ENCODE measurements at places on chromosomes 1 and 21.

DNA sequence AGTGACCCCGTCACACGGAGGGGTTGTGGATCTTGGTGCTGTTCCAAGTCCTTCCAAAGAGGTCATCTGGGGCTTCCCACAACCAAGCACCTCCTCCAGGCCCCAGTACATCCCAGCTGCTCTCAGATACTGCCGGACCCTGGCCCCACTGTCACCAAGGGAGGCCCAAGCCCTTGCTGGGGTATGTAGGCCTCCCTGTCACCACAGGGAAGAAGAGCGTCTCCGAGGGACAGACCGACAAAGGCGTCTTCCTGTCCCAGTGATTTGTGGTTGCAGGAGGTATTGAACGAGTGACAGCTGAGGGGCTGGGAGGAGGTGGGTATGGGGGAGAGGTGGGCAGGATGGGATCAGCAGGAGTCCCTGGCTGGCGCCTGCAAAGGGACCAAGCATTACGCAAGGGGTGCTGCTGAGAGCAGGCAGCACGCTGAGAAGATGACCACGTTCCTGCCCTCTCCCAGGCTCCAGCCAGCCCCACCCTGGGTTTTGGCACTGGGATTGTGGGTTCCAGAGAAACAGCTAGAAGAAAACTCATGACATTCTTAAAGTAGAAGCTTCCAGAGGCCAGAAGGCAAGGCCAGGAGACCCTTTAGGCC lies 29.7 kb downstream of the LRP8 start:
- no peak for DNase-seq

DNA sequence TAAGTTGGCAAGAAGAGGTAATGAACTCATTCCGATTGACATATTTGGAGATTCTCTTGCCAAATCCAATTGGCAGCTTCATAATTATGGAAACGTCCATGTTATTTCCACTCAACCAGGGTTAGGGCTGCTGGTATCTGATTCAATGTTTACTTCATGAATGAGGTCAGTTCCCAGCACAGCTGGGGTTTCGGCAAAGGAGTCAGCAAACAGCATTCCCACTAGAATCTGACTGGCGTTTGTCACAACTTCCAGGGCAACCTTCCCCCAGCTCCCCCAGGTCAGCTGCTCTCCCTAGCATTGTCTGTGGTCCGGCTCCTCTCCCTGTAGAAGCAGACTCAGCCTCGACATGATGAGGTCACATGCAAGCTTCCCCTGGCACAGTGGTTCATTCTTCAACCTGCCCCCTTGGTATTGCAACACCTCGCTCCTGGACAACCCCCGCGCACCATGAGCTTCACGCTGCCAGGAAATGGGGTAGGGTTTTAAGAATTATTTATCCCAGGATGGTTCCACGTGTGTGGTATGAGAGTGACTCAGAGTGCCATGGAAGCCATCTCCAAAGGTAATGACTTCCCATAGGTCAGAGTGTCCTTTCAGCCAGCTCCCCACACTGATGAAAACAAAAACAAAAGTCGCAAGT lies 100.7 kb upstream of the SLC25A33 start:
- DNase-seq = no peak

DNA sequence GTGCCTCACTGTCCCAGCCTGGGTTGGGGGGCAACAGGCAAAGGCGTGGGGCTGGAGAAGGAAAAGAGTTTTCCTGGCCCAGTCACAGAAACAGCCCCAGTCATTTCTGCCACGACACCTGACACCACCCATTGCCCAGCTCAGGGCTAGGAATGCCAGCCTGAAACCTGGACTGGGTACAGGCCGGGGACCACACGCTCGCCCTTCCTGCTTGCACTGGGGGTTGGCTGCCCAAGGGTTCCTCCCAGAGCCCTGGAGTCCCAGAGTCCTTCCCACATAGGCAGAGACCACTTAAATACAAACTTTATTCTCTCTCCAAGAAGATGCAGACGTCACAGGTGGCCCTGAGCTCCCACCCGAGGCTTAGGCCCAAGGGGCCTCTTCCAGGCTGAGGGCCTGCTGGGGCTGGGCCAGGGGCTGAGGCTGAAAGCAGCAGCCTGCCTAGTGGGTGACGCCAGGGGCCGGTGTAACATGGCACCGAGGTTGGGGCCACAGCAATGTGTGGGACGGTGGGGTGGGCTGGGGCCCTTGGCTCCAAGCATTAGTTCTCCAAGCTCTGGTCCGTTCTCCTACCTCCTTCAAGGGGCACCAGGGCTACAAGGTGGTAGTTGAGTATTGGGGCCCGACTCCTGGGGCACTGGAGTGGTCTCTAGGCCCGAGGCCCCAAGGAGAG lies 1.6 kb downstream of the TMEM52 start:
- DNase-seq = no peak

GRCh38 chr1:237864338-237865244 lies 26.1 kb downstream of the ZP4 start:
- DNase-seq = peak; percentile 2

GRCh38 chr1:20051218-20051829 lies 18.7 kb upstream of the PLA2G5 start:
- DNase-seq = no peak

- no peak for DNase-seq
Measured at GRCh38 chr1:86998727-86999126, 84.3 kb downstream of the HS2ST1 start.

DNA sequence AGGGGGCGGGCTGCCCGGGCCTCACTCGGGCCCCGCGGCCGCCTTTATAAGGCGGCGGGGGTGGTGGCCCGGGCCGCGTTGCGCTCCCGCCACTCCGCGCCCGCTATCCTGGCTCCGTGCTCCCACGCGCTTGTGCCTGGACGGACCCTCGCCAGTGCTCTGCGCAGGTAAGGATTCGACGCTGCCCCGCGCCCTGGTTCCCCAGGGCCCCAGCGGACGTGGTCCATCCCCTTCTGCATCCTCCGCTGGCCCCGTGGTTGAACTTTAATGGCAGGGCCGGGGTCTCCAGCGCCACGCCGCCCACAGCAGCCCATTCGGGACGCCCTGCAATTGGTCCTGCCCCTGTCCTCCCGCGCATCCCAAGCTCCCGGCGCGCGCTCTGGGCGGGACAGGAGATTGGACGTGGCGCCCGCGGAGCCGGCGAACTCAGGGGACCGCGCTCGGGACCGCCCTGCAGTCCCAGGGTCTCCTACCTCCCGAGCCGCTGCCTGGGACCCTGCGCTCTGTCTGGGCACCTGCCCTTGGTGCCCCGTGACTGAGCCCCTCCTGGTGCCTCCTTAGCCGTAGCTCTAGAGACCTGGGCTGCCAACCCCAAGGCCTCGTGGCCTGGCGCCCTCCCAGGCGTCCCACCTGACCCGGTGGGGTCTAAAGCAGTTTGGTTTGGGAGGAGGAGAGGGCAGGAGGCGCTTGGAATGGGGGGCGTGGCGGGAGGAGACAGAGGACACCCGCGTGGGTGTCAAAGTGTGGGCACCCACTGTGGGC lies at the start of gene ALPL:
Gene ALPL (plus strand): TSS at position 73 of the 762 bp plus-strand sequence. CDS start 44,659 bp downstream, outside the sequence.
- DNase-seq = no peak

DNA sequence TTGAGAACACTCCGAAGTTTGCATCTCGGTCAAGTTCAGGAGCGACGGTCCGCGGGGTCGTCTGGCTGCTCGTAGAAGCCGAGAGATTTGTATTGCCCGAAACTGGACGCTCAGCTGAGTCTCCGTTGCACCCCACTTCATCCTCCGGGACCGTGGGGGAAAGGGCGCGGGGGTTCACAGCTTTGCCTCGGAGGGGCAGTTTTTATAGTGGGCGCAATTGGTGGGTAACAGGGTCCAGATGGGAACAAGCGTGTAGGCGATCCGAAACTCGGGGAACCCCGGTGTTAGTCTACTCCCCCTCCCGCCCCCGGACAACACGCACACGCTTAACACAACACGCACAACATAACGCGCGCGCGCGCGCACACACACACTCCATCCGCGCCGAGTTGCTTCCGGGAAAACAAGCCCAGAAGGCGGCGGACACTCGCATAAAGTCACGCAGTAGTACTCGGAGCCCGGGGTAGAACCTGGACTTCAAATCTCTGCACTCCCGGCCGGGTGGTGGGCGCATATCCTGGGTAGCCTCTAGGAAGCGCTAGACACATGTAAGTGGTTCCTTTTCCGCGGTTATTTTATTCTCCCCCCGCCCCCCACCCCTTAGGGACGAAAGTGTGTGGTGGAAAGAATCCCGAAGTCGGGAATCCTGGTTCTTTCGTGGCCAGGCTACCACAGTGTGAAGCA lies 1.1 kb upstream of the JUN start:
- peak; percentile 52 for DNase-seq

DNA sequence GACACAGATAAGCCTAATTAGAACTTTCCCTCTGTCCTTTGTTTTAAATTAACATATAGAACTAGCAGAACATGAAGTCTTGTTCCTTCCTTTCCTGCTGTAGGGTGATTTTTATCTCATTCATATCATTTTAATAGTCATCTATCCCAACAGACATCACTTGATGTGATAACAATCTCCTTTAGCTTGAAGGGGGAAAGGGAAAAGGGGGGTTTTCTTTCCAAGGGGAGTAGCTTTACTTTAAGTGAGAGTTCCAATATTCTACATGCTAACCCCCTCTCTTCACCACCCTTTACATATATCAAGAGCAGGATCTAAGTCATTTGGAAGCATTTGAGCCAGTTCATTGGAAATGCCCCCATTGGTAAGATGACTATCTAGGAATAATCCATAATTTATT lies 241.9 kb downstream of the HHIPL2 start:
- DNase-seq = no peak

- DNase-seq = no peak
Measured at GRCh38 chr1:21206117-21206516, 29.4 kb upstream of the EIF4G3 start.

- no peak for DNase-seq
Measured at GRCh38 chr1:40856116-40856515, 6.0 kb downstream of the CITED4 start.

DNA sequence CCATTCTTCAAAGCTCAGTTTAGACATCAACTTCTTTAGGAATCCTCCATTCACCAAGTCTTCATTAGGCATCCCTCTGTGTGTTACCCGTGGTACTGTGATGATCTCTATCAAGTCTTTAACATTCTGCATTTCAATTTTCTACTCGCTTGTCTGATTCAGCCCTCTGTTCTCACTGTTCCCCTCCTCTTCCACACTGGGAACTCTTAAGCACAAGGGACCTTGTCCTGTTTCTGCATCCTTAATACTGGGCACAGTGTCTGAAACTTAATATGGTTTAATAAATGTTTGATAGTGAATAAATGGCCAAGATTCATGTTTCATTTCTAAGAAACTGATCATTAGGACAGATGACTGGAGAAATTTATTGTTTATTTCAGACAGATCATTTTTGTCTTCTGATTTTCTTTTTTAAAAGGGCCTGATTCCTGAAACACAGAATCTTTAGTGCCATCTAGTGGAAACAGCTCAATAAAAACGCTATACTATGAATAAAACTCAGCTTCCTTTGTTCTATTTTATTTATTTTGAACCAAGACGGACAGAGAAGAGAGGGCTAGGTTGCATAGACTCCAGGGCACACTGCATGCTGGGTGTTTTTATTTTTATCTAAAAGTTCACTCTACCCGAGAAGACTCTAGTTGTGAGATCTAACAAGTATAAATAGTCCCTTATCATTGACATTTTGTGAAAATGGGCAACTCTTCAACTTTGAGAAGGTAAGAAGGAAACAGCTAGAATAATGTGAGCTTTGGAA lies 7.0 kb upstream of the TRIM45 start:
- DNase-seq = no peak

GRCh38 chr21:18549214-18549905 lies 145.8 kb upstream of the TMPRSS15 start:
- DNase-seq = no peak

GRCh38 chr1:103106426-103107341 lies 1.6 kb downstream of the COL11A1 start:
- DNase-seq = no peak

DNA sequence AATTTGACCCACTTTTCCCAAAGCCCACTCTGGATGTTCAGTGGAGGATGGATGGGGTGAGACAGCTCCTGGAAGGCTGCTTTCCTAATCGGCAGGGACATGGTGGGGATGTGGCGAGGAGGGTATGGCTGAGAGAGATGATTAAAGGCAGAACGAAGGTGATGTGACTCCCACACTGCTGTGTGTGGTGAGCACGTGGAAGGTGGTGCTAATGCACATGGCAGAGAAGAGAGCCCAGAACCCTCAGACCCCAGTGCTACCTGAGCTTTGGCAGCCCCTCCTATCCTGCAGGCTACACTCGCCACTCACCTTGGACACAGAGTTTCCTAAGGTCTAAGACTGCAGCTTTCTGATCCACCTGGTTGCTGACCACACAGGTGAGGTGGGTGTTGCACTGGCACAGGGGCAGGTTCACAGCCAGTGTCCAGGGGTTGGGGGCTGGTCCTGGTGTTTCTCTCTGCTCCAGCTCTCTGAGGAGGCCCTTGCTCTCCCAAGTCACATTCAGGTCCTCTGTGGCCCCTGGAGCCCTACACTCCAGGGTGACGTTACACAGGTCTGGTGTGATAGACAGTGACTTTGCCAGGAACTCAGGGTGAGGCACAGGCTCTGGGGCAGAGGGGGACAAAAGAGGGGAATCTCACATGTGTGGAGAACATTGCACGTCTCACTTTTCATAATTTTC lies 151.4 kb upstream of the ETV3 start:
- no peak for DNase-seq

DNA sequence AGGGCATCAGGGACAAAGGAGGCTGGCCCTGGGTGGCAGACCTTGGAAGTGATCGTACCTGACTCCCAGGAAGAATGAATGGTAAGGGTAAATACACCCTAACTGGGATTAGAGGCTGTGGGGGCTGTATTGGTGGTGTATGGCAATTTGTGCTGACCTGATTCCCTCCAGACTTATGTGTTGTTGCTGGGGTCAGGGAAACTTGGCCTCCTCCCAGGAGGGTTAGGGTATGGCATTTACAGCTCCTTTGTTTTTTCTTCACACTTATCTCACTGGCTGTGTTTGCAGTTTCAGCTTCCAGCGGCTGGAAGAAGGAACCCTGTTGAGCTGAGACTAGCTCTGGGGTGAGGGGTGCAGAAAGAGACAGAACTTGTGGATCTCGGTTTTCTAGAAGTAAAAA lies 8.2 kb downstream of the VANGL1 start:
- DNase-seq = no peak

DNA sequence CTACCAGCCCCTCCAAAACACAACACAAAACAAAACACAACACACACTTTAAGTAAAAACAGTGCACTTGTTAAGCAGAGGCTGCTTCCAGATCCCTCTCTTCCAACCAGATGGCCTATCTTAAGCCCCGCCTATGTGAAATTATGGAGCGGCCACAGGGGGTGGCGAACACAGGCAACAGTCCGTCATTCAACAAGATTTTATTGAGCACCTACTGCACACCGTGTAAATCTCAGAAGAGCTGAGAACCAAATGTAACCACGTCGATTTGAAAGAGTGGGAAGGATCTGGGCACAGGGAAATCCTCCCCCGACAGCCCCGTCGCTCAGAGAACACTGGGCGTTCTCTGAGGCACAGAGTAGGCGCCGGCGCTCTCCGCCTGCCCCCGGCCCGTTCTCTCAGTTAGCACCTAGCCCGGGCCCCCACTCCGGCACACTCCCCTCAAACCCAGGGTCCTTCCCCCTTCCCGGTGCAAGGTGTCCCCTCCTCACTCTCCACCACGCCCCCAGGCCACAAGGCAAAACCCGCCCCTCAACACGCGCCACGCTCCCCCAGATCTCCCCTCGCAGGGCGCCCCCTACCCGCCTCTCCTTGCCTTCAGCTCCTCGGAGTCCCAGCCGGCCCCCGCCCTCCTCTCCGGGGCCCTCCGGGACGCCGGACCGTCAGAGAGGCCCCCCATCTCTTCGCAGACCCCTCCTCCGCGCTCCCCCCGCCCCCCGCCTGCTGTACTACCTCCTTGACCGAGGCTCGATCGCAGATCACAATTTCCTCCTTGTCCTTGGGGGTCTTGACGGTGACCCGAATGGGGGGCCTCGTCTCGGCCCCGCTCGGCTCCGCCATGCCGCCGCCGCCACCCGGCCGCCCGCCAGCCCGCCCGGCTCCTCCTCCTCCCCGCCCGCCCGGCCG lies 483 bp downstream of the UBQLN4 start:
- DNase-seq = peak; percentile 27
